Activated naive CD4-positive, alpha-beta T cell treated with anti-CD3 and anti-CD28 coated beads for 36 hours (primary cell): ENCODE measurements at places on chromosomes 5 and 9. TPM values are rescaled to one million over a fixed set of nuclear protein-coding genes. Genes with fewer than 3 reads are reported as not detected.

DOLK gene
- total RNA-seq = 2.5 TPM

CAPSL gene
- 1.8 TPM for total RNA-seq

CTSV gene
- total RNA-seq = 0.95 TPM

IFNA13 gene
- not detected for total RNA-seq

EIF4E1B gene
- total RNA-seq = not detected

OTULINL gene
- total RNA-seq = 9.1 TPM

FOXD4L5 gene
- 0.10 TPM for total RNA-seq

DNA sequence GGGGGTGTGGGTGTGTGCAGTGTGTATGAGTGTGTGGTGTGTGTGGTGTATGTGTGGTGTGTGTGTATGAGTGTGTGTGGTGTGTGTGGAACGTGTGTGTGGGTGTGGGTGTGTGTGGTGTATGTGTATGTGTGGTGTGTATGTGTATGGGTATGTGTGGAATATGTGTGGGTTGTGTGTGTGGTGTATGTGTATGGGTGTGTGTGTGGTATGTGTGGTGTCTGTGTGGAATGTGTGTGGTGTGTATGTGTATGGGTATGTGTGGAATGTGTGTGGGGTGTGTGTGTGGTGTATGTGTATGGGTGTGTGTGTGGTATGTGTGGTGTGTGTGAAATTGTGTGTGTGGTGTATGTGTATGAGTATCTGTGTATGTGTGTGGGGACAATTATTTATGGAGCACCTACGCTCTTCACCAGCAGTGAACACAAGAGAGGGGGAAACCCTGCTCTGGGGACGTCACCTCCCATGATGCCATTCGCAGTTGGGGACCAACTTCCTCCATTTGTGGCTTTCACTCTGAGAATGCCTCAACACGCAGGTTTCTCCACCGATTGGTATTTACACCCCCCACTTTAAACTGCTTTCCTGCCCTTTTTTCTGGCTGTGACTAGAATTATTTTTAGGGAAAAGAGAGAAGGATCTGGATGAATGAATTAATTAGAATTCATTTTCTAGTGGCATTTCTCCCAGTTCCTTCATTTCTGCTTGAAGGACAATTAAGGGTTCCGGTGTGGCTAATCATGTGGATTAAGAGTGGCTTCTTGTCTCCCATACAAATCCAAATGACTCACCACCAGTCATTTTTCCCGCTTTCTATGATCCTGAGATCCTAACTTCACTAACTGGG lies 238.1 kb downstream of the ROR2 start:
- peak; percentile 92 for DNase-seq
